Upper lobe of right lung (tissue), 1 donor: ENCODE measurements at places on chromosomes 16 and 17. TPM values are rescaled to one million over a fixed set of nuclear protein-coding genes. Genes with fewer than 3 reads are reported as not detected.
A peak's percentile ranks its signal among the peaks of the same experiment; 100 is the strongest.

DNA sequence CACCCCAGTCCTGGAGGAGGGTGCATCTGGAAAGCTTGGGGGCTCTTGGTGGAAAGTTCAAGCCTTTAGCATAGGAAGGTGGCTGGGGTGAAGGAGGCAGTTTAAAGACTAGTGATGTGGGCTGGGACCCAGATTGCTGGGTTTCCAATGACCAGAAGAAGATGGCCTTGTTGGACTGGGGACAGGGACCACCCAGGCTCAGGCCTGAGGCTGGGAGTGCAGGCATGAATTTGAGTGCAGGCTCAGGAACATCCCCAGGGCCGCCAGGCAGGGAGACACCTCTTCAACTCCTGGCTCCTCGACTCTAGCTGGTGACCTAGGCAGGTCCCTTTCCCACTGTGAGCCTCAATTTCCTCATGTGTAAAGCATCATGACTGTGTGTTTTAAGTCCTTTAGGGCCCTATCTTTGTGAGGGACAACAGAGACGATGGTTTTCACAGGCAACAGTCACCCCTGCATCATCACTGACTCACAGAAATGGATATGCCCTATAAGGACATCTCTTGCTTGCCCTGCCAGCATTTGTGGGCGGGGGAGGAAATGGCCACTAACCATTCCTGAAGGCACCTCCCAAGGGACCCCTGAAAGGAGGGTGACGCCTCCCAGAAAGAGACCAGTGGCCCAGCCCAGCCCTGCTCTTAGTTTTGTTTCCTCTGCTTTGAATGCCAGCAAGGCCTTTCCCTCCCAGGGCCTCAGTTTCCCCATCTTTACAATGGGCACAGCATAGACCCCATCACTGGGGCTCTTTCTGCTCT, 11.1 kb downstream of the NLRC5 start:
- no peak for DNase-seq
- H3K4me3 ChIP-seq = no peak overlapping the region
- peak overlapping the region; percentile 73 for H3K27ac ChIP-seq
- no peaks in the 10 kb centered on the region for H3K27me3 ChIP-seq
- H3K4me1 ChIP-seq = peaks cover 22% of the 10 kb centered on the region
- peaks cover 8% of the 10 kb centered on the region for H3K36me3 ChIP-seq

DNA sequence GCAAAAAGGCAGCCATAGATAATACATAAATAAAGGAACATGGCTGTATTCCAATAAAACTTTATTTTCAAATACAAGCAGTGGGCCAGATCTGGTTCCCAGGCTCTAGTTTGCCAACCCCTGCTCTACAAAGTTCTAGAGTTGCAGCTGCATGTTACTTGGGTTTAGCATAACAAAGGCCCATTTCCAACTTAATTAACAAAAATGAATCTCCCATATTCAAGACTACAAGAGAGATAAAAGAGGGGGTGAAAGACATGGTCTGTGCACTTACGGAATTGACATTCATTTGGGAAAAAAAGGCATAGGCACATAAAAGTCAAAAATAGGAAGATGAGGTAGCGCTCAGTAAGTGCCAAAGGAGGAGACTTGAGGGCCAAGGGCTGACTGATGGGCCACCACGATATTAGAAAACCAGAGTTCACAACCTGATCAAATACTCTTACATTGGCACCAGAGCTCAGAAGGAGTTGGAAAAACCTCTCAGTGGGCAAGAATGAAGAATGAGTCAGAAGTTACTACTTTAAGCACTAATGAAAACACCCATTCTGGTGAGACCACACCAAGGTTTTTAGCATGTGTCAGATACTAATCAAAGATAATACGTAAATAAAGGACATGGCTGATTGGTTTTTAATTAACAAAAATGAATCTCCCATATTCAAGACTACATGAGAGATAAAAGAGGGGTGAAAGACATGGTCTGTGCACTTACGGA, 164.0 kb downstream of the VPS53 start:
- H3K4me1 ChIP-seq = no peaks in the 10 kb centered on the region
- H3K27ac ChIP-seq = no peak overlapping the region
- no peaks in the 10 kb centered on the region for H3K27me3 ChIP-seq
- H3K36me3 ChIP-seq = peaks cover 24% of the 10 kb centered on the region
- no peak overlapping the region for H3K4me3 ChIP-seq
- DNase-seq = no peak

DNA sequence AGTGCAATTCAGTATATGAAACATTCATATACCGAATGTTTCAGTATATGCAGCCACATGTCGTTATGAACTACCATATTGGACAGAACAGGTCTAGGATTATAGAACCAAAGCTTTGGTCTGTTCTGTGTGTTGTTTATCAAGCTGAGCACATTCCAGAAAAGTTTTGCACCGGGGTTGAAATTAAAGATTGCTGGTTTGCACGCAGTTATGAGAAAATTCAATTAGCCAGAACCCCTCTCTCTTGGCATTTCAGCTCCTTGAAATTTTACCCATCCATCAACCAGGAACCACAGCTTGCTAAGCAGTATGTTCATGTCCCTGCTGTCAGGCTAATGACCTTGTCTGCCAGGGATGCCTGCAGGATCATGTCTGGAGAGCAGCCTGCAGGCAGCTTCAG, 9.5 kb downstream of the KRT32 start:
- no peaks in the 10 kb centered on the region for H3K4me1 ChIP-seq
- DNase-seq = no peak
- no peaks in the 10 kb centered on the region for H3K36me3 ChIP-seq
- no peaks in the 10 kb centered on the region for H3K27me3 ChIP-seq
- H3K27ac ChIP-seq = no peak overlapping the region

- peaks cover 9% of the 10 kb centered on the region for H3K4me1 ChIP-seq
- no peaks in the 10 kb centered on the region for H3K36me3 ChIP-seq
- DNase-seq = no peak
- no peak overlapping the region for H3K27ac ChIP-seq
- H3K4me3 ChIP-seq = no peak overlapping the region
These were observed 10.4 kb upstream of the CHMP6 start for GRCh38 chr17:80981062-80981902.

- peaks cover 23% of the 10 kb centered on the region for H3K4me1 ChIP-seq
- no peak for DNase-seq
- no peaks in the 10 kb centered on the region for H3K27me3 ChIP-seq
- no peaks in the 10 kb centered on the region for H3K36me3 ChIP-seq
These were observed 2.8 kb downstream of the MAPK8IP3 start for GRCh38 chr16:1708768-1709180.

- no peaks in the 10 kb centered on the region for H3K27me3 ChIP-seq
- no peak for DNase-seq
- H3K4me1 ChIP-seq = no peaks in the 10 kb centered on the region
- no peak overlapping the region for H3K27ac ChIP-seq
- H3K4me3 ChIP-seq = no peak overlapping the region
- no peaks in the 10 kb centered on the region for H3K36me3 ChIP-seq
These were observed 620.9 kb upstream of the CDH8 start for GRCh38 chr16:62657116-62657515.

- peaks cover 20% of the 10 kb centered on the region for H3K4me1 ChIP-seq
- H3K36me3 ChIP-seq = no peaks in the 10 kb centered on the region
- no peak overlapping the region for H3K27ac ChIP-seq
- no peaks in the 10 kb centered on the region for H3K27me3 ChIP-seq
- DNase-seq = no peak
These were observed 61.0 kb upstream of the LGALS9 start for GRCh38 chr17:27569884-27570577.

CMTM1 gene
- 8.4 TPM for total RNA-seq

- no peaks in the 10 kb centered on the region for H3K36me3 ChIP-seq
- no peak overlapping the region for H3K4me3 ChIP-seq
- no peak overlapping the region for H3K27ac ChIP-seq
- H3K4me1 ChIP-seq = no peaks in the 10 kb centered on the region
- H3K27me3 ChIP-seq = no peaks in the 10 kb centered on the region
These were observed 1714.6 kb downstream of the TP53TG3F start for GRCh38 chr16:35174016-35174415.

PLA2G10 gene
- 6.6 TPM for total RNA-seq

- H3K27me3 ChIP-seq = no peaks in the 10 kb centered on the region
- no peaks in the 10 kb centered on the region for H3K36me3 ChIP-seq
- H3K4me1 ChIP-seq = no peaks in the 10 kb centered on the region
- DNase-seq = no peak
These were observed 18.5 kb upstream of the CCL23 start for GRCh38 chr17:36036235-36036634.

- DNase-seq = no peak
- H3K27me3 ChIP-seq = no peaks in the 10 kb centered on the region
- peaks cover 31% of the 10 kb centered on the region for H3K36me3 ChIP-seq
These were observed 755 bp upstream of the TUFM start for GRCh38 chr16:28846933-28847273.

DNA sequence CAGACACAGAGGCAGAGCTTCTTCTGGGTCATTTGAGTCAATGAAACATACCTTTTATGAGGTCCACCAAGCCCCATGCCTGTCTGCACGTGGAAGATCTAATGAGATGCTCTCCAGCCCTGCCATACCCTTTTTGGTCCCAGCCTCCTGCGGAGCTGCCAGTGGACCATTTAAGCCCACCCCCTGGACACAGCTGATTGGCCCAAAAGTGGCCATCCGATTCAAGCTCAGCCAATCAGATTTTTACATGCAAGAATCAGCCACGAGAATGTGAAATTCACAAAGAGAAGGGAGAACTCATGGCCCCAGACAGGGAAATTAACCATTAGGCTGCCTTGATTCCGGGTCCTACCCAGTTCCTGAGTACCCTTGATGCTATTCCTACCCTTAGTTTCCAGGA, 231.0 kb upstream of the EEF2KMT start:
- no peaks in the 10 kb centered on the region for H3K4me1 ChIP-seq
- DNase-seq = no peak
- H3K27me3 ChIP-seq = no peaks in the 10 kb centered on the region
- no peaks in the 10 kb centered on the region for H3K36me3 ChIP-seq

GRCh38 chr17:10705727-10706126, 8.3 kb downstream of the ADPRM start:
- H3K36me3 ChIP-seq = peaks cover 58% of the 10 kb centered on the region
- H3K4me1 ChIP-seq = peaks cover 9% of the 10 kb centered on the region
- H3K27me3 ChIP-seq = no peaks in the 10 kb centered on the region
- no peak for DNase-seq
- H3K4me3 ChIP-seq = no peak overlapping the region
- H3K27ac ChIP-seq = no peak overlapping the region

SP6 gene
- 8.5 TPM for total RNA-seq

RPH3AL gene
- 33.3 TPM for total RNA-seq

GRCh38 chr17:43803758-43804157, 23.5 kb downstream of the CFAP97D1 start:
- H3K36me3 ChIP-seq = peaks cover 8% of the 10 kb centered on the region
- no peaks in the 10 kb centered on the region for H3K4me1 ChIP-seq
- H3K4me3 ChIP-seq = no peak overlapping the region

GRCh38 chr16:68233835-68234187, 2.1 kb downstream of the ESRP2 start:
- DNase-seq = no peak
- H3K4me3 ChIP-seq = peak overlapping the region; percentile 30
- peaks cover 28% of the 10 kb centered on the region for H3K4me1 ChIP-seq
- H3K36me3 ChIP-seq = peaks cover 20% of the 10 kb centered on the region
- H3K27me3 ChIP-seq = no peaks in the 10 kb centered on the region
